ENCODE measurements at places on chromosomes 11 and 22. TPM values are rescaled to one million over a fixed set of nuclear protein-coding genes. Genes with fewer than 3 reads are reported as not detected.
A peak's percentile ranks its signal among the peaks of the same experiment; 100 is the strongest.

DNA sequence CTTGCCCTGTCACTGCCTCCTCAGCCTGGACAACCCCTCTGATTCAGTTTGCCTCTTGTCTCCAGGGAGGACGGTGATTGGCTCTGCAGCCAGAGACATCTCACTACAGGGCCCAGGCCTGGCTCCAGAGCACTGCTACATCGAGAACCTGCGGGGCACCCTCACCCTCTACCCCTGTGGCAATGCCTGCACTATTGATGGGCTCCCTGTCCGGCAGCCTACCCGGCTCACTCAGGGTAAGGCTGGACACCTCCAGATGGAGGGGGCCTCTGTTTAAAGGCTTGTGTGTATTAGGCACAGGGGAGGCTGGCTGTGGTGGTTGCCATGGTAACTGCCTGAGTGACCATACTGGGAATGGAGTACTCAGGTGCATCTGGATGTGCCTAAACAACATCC is 8.6 kb downstream of the PHLDB1 start:
- DNase-seq = no peak
- H3K27me3 ChIP-seq = no peaks in the 10 kb centered on the region
- peaks cover 73% of the 10 kb centered on the region for H3K4me1 ChIP-seq
- H3K36me3 ChIP-seq = peaks cover 34% of the 10 kb centered on the region
- no peak overlapping the region for H3K4me3 ChIP-seq
- H3K27ac ChIP-seq = peak overlapping the region; percentile 96

DNA sequence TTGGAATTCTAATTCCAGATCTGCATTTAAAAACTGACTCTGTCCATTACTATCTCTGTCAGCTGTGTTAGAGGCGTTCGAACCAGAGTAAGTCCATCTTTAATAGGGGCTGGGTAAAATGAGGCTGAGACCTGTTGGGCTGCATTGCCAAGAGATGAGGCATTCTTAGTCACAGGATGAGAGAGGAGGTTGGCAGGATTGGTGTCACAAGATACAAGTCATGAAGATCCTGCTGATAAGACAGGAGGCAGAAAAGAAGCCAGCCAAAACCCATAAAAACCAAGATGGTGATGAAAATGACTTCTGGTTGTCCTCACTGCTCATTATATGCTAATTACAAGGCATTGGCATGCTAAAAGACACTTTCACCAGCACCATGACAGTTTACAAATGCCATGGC is 356.3 kb upstream of the ISX start:
- H3K27me3 ChIP-seq = no peaks in the 10 kb centered on the region
- H3K36me3 ChIP-seq = no peaks in the 10 kb centered on the region
- DNase-seq = no peak
- no peak overlapping the region for H3K4me3 ChIP-seq
- no peak overlapping the region for H3K27ac ChIP-seq

Gene AIFM3
- total RNA-seq = 9.4 TPM

DNA sequence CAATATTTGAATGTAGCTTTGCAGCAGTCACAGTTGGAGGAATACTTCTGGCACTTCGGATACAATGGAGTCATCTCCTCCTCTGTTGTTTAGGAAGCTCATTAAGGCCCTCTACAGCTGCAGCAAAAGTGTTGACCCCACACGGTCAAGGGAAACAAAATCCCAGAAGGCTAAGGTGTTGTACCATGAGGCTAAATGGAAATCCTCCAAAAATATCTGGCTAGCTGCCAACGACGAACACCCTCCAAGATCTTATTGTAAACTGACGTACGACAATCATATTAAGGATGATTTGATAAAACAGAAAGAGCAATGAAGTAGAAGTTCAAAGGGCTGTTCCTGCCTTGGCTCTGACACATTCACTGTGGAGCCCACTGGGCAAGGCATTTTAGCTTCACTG is 4.0 kb downstream of the POGLUT3 start:
- no peak for DNase-seq
- H3K27ac ChIP-seq = no peak overlapping the region

GRCh38 chr11:115389790-115390189 is 114.4 kb downstream of the CADM1 start:
- H3K27ac ChIP-seq = no peak overlapping the region
- peaks cover 3% of the 10 kb centered on the region for H3K4me1 ChIP-seq
- no peaks in the 10 kb centered on the region for H3K36me3 ChIP-seq
- no peak overlapping the region for H3K4me3 ChIP-seq

GRCh38 chr22:17634696-17635095 is 3.9 kb upstream of the BCL2L13 start:
- H3K4me1 ChIP-seq = peaks cover 1% of the 10 kb centered on the region
- no peaks in the 10 kb centered on the region for H3K36me3 ChIP-seq
- no peak overlapping the region for H3K27ac ChIP-seq
- no peak overlapping the region for H3K4me3 ChIP-seq

Gene GAB4
- not detected for total RNA-seq

GRCh38 chr22:39351689-39352214 is 2.0 kb downstream of the SYNGR1 start:
- H3K27me3 ChIP-seq = no peaks in the 10 kb centered on the region
- no peaks in the 10 kb centered on the region for H3K36me3 ChIP-seq
- DNase-seq = no peak
- H3K4me3 ChIP-seq = no peak overlapping the region
- H3K27ac ChIP-seq = no peak overlapping the region
- H3K4me1 ChIP-seq = peaks cover 16% of the 10 kb centered on the region

GRCh38 chr11:880447-880846 is 30.2 kb downstream of the CHID1 start:
- H3K4me1 ChIP-seq = no peaks in the 10 kb centered on the region
- DNase-seq = no peak
- H3K27me3 ChIP-seq = no peaks in the 10 kb centered on the region
- H3K4me3 ChIP-seq = no peak overlapping the region

Gene NLRP14
- 0.15 TPM for total RNA-seq

Gene CFAP300
- total RNA-seq = 2.6 TPM

Gene RASL10A
- 8.2 TPM for total RNA-seq

DNA sequence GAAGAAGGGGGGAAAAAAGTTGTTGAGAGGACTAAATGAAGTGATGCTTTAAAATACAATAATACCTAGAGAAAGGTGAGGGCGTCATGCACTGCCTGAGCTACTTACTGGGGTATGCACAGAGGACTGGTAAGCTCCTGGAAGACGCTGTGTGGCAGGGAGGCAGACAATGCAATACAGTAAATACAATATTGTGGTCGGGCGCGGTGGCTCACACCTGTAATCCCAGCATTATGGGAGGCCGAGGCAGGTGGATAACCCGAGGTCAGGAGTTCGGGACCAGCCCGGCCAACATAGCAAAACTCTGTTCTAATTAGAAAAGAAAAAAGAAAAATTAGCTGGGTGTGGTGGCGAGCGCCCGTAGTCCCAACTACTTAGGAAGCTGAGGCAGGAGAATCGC is 683 bp upstream of the SYTL2 start:
- H3K4me1 ChIP-seq = peaks cover 24% of the 10 kb centered on the region
- no peaks in the 10 kb centered on the region for H3K36me3 ChIP-seq
- H3K27me3 ChIP-seq = no peaks in the 10 kb centered on the region
- DNase-seq = no peak
- H3K4me3 ChIP-seq = peak overlapping the region; percentile 73
- H3K27ac ChIP-seq = no peak overlapping the region

DNA sequence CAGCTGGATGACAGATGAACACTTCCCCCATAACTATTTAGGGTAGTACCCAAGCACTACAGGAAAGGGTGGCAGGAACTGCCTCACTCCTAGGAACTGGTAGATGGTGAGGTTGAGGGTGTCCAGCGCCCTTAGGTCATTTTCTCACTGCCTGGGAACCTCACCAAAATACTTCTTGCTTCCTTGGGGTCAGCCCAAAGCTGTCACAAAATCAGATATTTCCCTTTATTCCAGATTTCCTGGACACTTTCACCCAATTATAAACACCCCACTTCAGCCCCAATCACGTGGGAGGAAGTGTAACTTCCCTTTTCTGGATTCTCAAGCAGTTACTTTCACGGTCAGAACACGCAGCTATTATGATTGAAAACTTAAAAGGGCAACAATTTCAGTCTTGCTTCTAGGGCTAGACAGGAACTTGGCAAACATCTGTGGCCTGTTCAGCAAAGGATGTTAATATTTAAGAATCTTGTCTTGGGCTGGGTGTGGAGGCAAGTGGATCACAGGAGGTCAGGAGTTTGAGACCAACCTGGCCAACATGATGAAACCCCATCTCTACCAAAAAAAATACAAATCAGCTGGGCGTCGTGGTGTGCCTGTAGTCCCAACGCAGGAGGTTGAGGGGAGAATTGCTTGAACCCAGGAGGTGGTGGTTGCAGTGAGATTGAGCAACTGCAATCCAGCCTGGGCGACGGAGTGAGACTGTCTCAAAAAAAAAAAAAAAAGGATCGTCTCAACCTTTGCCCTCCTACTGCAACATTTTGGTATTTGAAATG is 4.0 kb downstream of the FTH1 start:
- no peak for DNase-seq
- no peak overlapping the region for H3K4me3 ChIP-seq
- H3K27ac ChIP-seq = peak overlapping the region; percentile 99
- H3K27me3 ChIP-seq = no peaks in the 10 kb centered on the region
- H3K4me1 ChIP-seq = peaks cover 39% of the 10 kb centered on the region

Gene OR10A5
- total RNA-seq = not detected

Gene PANX2
- 11.1 TPM for total RNA-seq

DNA sequence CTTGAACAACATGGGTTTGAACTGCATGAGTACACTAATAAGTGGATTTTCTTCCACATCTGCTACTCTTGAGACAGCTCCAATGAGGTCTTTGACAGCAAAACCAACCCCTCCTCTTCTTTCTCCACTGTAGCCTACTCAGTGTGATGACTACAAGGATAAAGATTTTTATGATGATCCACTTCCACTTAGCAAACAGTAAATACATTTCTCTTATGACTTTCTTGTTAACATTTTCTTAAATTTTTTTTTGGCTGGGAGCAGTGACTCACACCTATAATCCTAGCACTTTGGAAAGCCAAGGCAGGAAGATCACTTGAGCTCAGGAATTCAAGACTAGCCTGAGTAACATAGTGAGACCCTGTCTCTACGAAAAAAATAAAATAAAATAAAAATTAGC is 9.9 kb upstream of the EIF4G2 start:
- H3K4me3 ChIP-seq = no peak overlapping the region
- no peak overlapping the region for H3K27ac ChIP-seq
- no peaks in the 10 kb centered on the region for H3K36me3 ChIP-seq
- no peaks in the 10 kb centered on the region for H3K27me3 ChIP-seq
- no peaks in the 10 kb centered on the region for H3K4me1 ChIP-seq

DNA sequence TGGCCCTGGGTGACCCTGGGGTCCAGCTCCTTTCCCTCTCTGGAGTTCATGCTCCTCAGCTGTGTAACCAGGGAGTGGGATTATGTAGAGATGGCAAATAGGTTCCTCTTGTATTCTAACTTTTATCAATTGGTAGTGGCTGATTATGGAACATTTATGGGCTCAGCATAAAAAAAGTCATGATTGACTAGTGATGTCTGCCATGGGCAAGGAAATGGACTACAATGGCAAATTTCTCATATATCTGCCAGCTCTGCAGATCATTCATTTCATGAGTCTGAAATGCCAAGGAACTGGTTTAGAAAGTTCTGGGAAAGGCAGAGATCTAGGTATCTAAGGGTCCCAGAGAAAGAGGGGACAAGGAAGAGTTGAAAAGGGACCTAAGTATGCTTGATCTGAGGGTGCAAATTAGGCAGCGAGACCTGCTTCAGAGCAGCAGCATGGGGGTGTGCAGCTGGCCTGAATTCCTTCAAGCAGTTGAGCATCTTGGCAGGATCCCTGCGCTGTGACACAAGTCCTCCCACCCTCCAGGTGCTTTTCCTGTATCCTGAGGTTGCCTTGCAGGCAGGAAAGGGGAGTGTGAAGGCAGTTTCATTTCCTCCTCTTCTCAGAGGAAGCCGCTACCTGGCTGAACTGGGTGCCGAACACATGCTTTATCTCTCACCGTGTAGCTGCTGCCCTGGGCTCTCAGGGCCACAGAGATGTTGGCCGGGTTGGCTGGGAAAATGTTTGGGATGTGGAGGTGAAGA is 10.4 kb downstream of the SLC15A3 start:
- H3K4me1 ChIP-seq = peaks cover 24% of the 10 kb centered on the region
- no peak for DNase-seq
- H3K36me3 ChIP-seq = peaks cover 30% of the 10 kb centered on the region
- no peaks in the 10 kb centered on the region for H3K27me3 ChIP-seq
- no peak overlapping the region for H3K27ac ChIP-seq
- H3K4me3 ChIP-seq = no peak overlapping the region

- no peaks in the 10 kb centered on the region for H3K27me3 ChIP-seq
- no peaks in the 10 kb centered on the region for H3K36me3 ChIP-seq
- H3K4me1 ChIP-seq = no peaks in the 10 kb centered on the region
- H3K4me3 ChIP-seq = no peak overlapping the region
- no peak overlapping the region for H3K27ac ChIP-seq
Measured at GRCh38 chr11:129382583-129382982, 6.9 kb downstream of the BARX2 start.

DNA sequence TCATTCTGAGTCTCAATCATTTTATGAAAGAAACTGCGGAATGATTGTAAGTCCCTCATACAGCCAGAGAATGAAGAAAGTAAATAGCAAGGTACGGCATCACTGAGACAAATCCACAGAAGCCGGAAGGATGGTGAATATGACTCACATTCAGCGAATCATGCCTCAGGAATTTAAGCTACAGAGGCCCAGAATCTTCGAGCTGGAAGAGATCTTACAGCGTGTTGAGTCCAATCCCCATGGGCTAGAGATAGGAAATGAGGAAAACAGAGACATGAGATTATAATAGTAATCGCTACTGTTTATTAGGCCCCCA is 173.2 kb downstream of the KIF18A start:
- H3K4me1 ChIP-seq = no peaks in the 10 kb centered on the region
- H3K27me3 ChIP-seq = no peaks in the 10 kb centered on the region
- no peak for DNase-seq
- no peak overlapping the region for H3K27ac ChIP-seq
- H3K4me3 ChIP-seq = no peak overlapping the region

Gene TEX12
- not detected for total RNA-seq

GRCh38 chr11:45022294-45023064 is 71.8 kb upstream of the TP53I11 start:
- peaks cover 4% of the 10 kb centered on the region for H3K4me1 ChIP-seq
- no peak for DNase-seq
- H3K27me3 ChIP-seq = no peaks in the 10 kb centered on the region
- no peak overlapping the region for H3K4me3 ChIP-seq
- H3K27ac ChIP-seq = peak overlapping the region; percentile 13
- no peaks in the 10 kb centered on the region for H3K36me3 ChIP-seq
